ENCODE measurements at places on chromosomes 7 and 10.

DNA sequence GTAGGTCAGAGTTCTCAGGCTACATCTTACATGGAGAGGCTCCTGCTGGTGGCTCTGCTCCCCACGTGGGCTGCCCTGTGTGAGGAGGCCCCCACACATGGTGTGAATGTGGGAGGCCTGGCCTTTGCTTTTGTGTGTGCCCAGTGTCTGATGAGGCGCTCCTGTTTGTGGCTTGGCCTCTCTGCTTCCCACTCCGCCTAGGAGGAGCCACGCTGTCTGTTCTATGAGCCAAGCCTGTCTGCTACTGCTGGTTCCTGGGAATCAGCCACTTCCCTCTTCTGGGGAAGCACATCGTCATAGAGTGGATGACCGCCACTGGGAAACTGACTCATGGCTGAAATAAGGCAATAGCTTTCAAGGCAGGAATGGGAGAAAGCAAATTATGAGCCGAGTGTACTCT lies 87.1 kb downstream of the CYP26A1 start:
- no peak for DNase-seq

- DNase-seq: no peak
These were observed 38.7 kb downstream of the DENND11 start for GRCh38 chr7:141663081-141663849.

- no peak for DNase-seq
These were observed 390.3 kb downstream of the MAGI2 start for GRCh38 chr7:79063019-79063698.

DNA sequence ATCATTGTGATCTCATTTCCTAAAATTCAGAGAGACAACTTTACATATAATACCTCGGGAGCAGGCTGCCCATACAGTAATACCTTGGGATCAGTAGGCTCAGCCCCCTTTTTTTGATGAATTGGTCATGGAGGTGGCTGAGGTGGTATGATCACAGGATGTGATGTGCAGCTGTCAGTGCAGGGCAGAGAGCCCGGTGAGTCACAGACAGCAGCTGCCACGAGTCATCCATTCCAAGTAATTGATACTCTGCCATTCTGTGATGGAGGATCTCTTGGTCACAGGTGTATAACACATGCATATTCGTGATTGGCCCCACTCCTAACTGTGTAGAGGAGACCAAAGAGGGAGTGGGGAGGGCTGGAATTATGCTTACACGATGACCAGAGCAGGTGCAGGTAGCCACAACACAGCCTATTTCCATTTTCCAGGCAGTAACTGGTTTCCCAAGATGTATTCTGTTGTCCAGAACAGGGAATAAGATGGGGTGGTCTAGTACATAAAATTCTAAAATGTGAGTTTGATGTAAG lies 14.1 kb downstream of the NRCAM start:
- no peak for DNase-seq

DNA sequence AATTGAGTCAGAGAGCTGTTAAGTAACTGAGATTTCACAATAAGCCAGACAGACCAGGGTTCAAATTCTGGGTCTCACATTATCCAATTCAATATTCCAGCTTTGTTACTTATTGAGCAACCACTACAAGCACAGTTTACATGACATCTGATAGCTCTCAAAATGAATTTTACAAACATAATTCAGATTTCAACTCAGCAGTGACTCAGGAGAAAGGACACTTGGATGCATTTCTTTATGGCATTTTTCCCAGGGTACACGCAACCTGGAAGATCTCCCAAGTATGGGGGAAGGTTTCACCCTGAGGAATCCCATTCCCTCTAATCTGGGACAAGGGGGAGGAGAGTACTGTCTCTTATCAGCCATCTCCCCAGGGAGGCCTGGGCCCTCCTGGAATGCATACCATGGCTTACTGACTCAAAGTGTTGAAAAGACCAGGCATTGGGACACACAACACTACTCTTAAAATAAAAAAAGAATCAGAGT lies 102.4 kb downstream of the CFTR start:
- no peak for DNase-seq

GRCh38 chr10:19828278-19829049 lies 12.2 kb downstream of the PLXDC2 start:
- DNase-seq: no peak

DNA sequence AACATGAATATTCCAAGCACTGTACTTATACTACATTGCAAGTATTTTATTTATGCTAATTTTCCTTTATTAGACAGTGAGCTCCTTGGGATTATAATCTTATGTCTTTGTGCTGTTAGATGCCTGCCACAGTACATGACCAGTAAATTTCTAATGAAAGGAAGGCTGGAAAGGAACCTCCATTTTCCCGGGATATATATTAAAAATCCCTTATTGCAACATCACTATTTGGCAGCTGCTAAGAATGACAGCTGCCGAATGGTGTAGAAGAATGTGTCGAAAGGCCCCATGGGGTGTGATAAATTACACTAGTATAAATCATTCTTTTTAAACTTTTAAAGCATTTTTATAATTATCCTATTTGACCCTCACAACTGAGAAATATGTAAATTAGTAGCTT lies 59.1 kb downstream of the TFAM start:
- DNase-seq: no peak

- DNase-seq: no peak
These were observed 48.9 kb downstream of the PUS7 start for GRCh38 chr7:105473163-105473562.

DNA sequence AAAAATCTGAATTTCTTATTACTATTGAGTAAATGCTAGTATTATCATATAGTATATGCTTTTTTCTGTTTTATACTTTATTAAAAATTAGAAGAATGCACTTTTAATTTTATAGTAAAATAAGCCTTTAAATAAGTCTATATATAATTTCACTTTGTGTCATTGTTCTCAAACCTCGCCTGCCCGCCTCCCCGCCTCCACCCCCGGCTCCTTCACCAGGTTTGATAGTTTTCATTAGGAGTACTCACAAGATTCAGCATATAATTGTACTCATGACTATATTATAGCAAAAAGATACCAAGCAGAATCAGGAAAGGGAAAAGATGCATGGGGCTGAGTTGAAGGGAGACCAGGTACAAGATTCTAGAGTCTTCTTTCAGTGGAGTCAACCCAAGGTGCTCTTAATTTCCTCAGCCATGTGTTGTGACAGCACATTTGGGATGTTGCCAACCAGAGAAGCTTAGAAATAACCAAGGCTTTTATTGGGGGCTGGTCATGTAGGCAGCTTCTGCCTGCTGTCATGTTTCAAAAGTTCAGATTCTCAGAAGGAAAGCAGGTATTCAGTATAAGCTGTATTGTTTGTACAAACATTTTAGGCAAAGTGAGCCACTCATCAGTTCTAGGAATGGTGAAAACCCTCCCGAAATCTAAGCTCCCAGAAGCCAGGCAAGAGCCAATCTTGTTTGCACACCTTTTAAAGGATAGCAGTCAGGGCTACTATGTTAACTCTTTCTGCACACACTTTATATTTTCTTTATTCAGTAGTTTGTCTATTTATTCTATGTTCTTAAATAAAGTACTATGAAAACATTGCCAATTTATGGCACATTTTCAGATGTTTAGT lies 12.3 kb downstream of the NHLRC2 start:
- DNase-seq: no peak

DNA sequence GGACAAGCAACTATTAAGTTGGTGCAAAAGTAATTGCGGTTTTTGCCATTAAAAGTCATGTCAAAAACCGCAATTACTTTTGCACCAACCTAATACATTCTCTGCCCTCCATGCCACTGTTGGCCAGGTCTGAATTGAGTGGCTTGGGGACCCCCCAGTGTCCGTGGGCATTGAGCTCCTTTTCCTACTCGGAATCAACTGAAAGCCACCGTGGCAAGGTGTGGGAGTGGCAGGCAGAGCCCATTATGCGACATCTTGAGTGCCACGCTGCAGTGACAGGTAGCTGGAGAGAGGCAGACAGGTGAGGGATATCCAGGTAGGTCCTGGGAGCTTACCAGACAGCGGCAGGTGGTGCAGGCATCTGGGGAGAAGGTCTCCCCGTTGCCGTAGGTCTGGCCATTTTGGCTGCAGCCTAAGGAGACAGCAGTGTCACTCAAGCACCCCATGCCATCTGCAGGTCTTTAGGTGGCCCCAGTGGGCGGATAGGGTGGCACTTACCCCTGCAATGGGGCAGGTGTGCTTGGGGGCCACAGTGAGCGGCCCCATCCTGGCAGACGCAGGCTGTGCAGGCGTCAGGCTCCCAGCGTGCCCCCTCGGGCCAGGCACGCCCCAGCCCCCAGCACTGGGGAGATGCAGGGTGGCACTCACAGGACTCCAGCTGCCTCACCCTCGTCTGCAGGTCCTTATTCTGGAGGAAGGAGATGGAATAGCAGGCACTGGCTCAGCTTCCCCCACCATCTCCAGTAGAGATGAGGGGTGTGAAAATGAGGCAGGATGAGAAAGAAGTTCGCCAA lies 3.5 kb downstream of the KCP start:
- no peak for DNase-seq

GRCh38 chr10:78042752-78043104 lies 9.1 kb downstream of the RPS24 start:
- no peak for DNase-seq

GRCh38 chr7:74061840-74062539 lies 21.6 kb upstream of the LIMK1 start:
- DNase-seq: no peak

- no peak for DNase-seq
These were observed 42.8 kb upstream of the FOXL3 start for GRCh38 chr7:247181-247580.
